Upper lobe of right lung (tissue), 1 donor: ENCODE measurements at places on chromosomes 1 and 21. TPM values are rescaled to one million over a fixed set of nuclear protein-coding genes. Genes with fewer than 3 reads are reported as not detected.

Gene ATAD3B
- total RNA-seq = 24.3 TPM

Gene PLPP3
- total RNA-seq = 124 TPM

Gene SPATA46
- total RNA-seq = not detected

Gene CYP4B1
- total RNA-seq = 268 TPM

Gene EPHA10
- total RNA-seq = 1.4 TPM

Gene MYOG
- total RNA-seq = not detected

Gene OVAAL
- total RNA-seq = not detected

DNA sequence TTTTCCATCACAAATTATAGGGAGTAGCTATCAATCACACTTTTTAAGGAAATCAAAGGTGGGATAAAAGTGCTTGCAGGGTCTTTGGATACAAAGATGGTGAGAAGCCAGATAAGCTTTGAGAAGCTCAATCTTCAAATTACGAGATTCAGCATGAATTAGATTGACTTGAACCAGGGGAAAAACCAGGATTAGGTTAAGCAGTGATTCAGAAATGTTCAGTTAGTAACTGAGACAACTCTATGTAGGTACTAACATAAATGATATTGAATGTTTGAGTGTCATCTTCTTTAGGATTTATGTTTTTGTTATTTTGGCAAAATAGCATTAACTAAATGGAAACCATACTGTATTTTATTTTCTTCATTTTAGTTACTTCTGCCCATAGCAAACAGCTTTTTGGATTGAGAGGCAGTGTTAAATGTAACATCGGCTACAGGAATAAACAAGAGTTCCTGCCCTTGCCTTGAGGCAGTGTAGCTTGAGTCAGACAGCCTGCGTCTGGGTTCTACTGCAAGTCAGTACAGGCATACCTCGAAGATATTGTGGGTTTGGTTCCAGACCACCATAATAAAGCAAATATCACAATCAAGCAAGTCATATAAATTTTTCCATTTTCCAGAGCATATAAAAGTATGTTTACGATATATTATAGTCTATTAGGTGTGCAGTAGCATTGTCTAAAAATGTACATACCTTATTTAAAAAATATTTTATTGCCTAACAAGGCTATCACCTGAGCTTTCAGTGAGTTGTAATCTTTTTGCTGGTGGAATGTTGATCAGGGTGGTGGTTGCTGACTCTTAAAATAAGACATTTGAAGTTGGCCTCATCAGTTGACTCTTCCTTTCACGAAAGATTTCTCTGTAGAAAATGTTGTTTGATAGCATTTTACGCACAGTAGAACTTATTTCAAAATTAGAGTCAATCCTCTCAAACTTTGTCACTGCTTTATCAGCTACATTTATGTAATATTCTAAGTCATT, 36.9 kb upstream of the BACH1 start:
- no peak overlapping the region for H3K27ac ChIP-seq
- peaks cover 6% of the 10 kb centered on the region for H3K4me1 ChIP-seq
- H3K36me3 ChIP-seq = no peaks in the 10 kb centered on the region
- no peak overlapping the region for H3K4me3 ChIP-seq

DNA sequence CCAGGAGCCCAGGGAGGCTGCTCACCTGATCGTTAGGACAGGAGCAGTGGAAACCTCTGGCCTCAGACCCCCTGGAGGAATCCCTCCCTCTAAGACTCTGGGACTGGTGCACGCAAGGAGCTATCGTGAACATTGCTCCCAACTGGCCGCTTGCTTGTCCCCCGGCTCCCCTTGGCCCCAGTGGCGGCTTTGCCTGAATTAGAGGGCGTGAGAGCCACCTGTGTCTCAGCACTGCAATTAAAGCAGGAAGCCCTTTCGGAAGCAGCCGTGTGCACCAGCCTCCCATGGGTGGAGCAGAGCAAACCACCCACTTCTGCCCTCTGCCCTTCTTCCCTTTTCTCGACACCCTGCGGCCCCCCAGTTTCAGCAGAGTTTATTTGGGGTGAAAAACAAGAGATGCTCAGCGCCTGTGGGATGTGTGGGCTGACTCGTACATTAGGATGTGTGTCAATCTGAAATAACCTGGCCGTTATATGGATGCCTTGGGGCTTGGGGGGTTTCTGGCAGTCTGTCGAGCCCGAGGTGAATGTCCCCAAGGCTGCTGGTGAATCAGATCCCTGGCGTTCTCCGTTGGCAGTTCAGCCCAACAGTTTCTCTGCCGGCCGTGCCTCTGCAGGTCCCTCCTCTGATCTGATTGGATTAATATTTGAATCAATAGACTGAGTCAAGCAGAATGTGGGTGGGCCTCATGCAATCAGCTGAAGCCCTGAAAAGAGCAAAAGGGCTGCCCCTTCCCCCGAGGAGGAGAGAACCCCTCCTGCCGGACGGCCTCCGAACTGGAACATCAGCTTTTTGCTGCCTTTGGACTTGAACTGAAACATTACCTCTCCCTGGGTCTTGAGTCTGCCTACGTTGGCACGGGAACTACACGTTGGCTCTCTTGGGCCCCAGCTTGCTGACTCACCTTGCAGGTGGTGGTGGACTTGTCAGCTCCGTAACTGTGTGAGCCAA, 7.3 kb upstream of the UMODL1 start:
- H3K4me3 ChIP-seq = peak overlapping the region; percentile 2
- peak overlapping the region; percentile 70 for H3K27ac ChIP-seq
- no peak for DNase-seq
- no peaks in the 10 kb centered on the region for H3K27me3 ChIP-seq
- peaks cover 32% of the 10 kb centered on the region for H3K4me1 ChIP-seq
- H3K36me3 ChIP-seq = no peaks in the 10 kb centered on the region

- H3K27me3 ChIP-seq = no peaks in the 10 kb centered on the region
- H3K27ac ChIP-seq = no peak overlapping the region
- DNase-seq = no peak
- H3K4me1 ChIP-seq = no peaks in the 10 kb centered on the region
- H3K4me3 ChIP-seq = no peak overlapping the region
Measured at GRCh38 chr1:59236721-59237545, 60.0 kb upstream of the FGGY start.

DNA sequence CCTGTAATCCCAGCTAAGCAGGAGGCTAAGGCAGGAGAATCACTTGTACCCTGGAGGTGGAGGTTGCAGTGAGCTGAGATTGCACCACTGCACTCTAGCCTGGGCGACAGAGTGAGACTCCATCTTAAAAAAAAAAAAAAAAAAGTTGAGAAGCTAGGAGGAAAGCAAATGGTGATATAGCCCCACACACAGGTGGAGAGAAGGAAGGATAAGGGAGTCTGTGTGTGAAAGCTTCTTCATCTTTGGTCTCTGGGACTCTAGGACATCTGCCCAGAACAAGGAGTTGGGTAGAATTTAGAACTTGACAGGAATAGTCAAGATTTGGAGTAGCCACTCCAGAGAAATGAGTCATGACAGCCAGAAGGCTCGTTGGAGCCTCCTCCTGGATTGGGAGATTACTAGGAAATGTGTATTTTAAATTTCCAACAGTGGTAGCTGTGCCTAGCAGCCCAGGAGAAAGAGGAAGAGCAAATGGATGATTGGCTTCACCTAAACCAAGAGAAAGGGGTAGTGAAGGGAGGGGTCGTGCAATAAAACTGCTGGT, 19.9 kb downstream of the NPL start:
- H3K27me3 ChIP-seq = no peaks in the 10 kb centered on the region
- peaks cover 54% of the 10 kb centered on the region for H3K36me3 ChIP-seq
- no peaks in the 10 kb centered on the region for H3K4me1 ChIP-seq
- H3K4me3 ChIP-seq = no peak overlapping the region
- H3K27ac ChIP-seq = no peak overlapping the region

DNA sequence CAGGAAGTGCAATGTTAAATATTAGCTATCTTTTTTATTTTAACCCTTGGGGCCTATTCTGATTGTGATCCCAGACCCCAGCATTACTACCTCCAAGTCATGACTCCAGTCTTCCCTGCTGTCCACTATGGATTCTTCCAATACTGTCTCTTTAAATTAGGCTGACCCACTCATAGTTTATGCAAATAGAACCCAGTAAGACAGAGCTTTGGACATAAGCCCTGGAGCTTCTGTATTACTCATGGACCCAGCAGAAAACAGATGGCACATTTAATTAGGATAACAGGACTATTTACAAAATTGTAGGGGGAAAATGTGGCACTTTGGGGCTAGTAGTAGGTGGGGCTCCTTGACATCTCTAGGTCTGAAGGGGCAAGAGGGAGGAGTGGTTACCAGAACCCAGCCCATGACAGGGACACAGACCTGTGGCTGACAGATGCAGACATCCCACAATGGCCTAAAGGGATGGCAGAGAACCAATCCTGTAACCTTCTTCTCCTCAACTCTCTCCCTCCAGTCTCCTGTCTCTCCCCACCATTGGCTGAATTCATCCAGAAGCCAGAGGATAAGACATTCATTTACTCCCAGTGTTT, 233.5 kb downstream of the OMA1 start:
- no peaks in the 10 kb centered on the region for H3K4me1 ChIP-seq
- no peaks in the 10 kb centered on the region for H3K36me3 ChIP-seq
- DNase-seq = no peak
- H3K4me3 ChIP-seq = no peak overlapping the region
- H3K27me3 ChIP-seq = no peaks in the 10 kb centered on the region

DNA sequence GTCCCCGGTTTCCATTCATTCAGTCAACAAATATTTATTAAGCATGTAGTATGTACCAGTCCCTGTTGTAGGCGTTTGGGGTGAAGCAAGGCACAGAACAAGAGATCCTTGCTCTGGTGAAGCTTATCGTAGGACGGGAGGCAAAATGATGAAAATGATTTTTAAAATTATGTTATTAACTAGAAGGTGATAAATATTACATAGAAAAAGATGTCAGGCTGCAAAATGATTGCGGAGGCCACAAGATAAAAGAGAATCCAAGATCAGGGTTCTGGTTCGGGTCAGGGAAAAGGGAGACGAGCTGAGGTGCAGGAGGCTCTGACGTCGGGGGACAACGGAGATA, 602 bp upstream of the CGN start:
- no peak for DNase-seq
- H3K27me3 ChIP-seq = no peaks in the 10 kb centered on the region
- H3K4me1 ChIP-seq = peaks cover 17% of the 10 kb centered on the region

GRCh38 chr1:166283600-166283999, 116.8 kb upstream of the FAM78B start:
- no peak overlapping the region for H3K27ac ChIP-seq
- H3K4me1 ChIP-seq = no peaks in the 10 kb centered on the region
- no peaks in the 10 kb centered on the region for H3K27me3 ChIP-seq
- H3K36me3 ChIP-seq = no peaks in the 10 kb centered on the region

- no peaks in the 10 kb centered on the region for H3K4me1 ChIP-seq
- no peak overlapping the region for H3K4me3 ChIP-seq
- H3K27me3 ChIP-seq = no peaks in the 10 kb centered on the region
- H3K36me3 ChIP-seq = peaks cover 81% of the 10 kb centered on the region
- no peak for DNase-seq
Measured at GRCh38 chr1:10339815-10340214, 59.0 kb upstream of the PGD start.

- peaks cover 3% of the 10 kb centered on the region for H3K4me1 ChIP-seq
- no peaks in the 10 kb centered on the region for H3K36me3 ChIP-seq
- no peaks in the 10 kb centered on the region for H3K27me3 ChIP-seq
Measured at GRCh38 chr1:170164103-170164763, 18.5 kb downstream of the NTMT2 start.

GRCh38 chr1:186208405-186209129, 166.5 kb downstream of the TPR start:
- no peak overlapping the region for H3K4me3 ChIP-seq
- H3K36me3 ChIP-seq = no peaks in the 10 kb centered on the region
- peak overlapping the region; percentile 43 for H3K27ac ChIP-seq
- no peaks in the 10 kb centered on the region for H3K4me1 ChIP-seq
- DNase-seq = no peak
- no peaks in the 10 kb centered on the region for H3K27me3 ChIP-seq

DNA sequence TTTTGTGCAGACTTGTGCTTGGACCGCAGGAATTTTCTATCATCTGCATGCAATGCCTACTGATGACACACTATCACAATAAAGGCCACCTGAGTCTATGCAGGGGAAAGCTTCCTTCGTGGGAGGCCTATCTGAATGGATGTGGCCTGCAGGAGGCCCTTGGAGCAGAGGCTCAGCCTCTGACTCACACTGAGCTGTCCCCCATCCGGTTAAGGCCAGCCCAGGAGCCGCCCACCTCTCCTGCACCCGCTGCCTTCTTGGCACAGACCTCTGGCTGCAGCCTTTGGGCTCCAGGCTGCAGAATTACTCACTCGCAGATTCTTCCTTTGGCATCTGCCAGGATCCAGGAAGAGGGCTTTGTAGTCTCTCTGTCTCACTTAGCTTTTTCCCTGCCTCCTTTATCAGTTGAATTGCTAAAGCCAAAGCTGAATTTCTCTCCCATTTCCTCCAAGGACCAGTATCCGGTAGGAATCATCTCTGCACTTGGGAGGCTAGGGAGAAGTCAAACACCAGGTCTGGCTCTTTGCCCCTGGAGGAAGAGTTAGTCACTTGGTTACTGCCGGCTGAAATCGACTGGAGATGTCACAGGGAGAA, 65.1 kb upstream of the JUN start:
- peak overlapping the region; percentile 6 for H3K27ac ChIP-seq
- H3K4me3 ChIP-seq = no peak overlapping the region
- H3K36me3 ChIP-seq = no peaks in the 10 kb centered on the region
- peaks cover 6% of the 10 kb centered on the region for H3K4me1 ChIP-seq
- no peaks in the 10 kb centered on the region for H3K27me3 ChIP-seq

DNA sequence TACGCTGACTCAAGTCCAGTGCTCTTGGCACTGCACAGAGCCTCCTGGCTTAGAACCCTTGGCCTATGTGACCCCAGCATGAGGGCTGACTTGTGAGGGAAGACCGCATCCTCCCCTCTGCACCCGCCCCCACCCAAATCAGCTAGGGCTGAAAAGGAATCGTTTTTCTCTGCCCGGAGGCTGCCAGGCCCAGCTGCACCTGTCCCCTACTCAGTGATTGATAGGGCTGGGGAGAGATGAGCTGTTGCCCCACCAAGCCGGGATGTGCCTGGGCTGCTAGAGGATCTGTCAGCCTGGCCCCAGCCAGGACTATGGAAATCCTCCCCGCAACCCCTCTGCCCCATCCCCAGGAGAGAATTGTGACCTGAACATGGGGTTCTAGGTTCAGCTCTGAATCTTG, 20.6 kb downstream of the MYOG start:
- no peak overlapping the region for H3K27ac ChIP-seq
- no peaks in the 10 kb centered on the region for H3K27me3 ChIP-seq
- H3K36me3 ChIP-seq = no peaks in the 10 kb centered on the region
- no peak for DNase-seq
- H3K4me1 ChIP-seq = peaks cover 12% of the 10 kb centered on the region
- no peak overlapping the region for H3K4me3 ChIP-seq

DNA sequence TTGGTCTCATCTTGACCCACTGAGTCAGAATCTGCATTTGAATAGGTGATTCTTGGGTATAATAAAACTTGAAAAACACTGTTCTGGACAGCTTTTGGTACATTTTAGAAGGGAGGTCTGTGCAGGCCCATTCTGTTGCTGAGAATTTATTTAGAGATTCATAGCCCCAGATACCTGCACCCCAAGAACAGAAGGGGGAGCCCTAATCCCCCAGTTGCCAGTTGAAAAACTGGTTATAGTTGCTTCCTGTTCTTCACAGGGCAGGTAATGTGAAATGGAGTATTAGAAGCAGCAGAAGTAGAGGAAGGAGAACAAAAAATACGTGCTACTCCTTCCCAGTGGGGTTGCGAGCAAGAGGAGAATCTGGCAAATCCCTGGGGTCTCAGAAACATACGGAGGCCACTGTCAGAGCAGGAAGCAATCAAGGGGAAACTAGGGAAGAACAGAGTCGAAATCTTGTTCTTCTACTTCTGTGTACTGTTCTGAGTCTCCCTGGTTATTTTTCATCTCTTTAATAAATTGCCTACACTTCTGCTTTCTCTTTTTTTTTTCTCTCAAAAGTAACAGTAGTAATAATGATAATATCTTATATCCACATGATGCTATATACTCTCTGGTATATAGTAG, 4.6 kb upstream of the CLCA2 start:
- no peak for DNase-seq
- no peaks in the 10 kb centered on the region for H3K27me3 ChIP-seq
- H3K36me3 ChIP-seq = no peaks in the 10 kb centered on the region
- H3K4me1 ChIP-seq = no peaks in the 10 kb centered on the region
- H3K27ac ChIP-seq = no peak overlapping the region
- H3K4me3 ChIP-seq = no peak overlapping the region
